Inflammatory macrophage (primary cell): ENCODE measurements at places on chromosomes 1 and 21.

GRCh38 chr1:61887931-61888564 is 145.8 kb downstream of the PATJ start:
- DNase-seq = no peak

DNA sequence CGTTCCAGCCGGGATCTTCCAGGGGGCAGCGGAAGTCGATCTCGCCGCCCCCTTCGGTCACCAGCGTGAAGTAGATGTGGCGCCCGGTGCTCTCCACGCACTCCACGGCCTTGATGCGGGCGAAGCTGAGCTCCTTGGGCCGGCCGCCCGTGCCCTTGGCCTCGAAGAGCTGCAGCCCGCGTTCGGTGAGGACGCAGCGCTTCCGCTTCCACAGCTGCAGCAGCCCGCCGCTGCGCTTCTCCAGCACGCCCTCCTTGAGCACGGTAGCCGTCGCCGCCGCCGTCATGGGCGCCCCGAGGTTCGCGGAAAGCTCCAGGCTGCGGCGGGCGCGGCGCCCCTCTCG is 516 bp downstream of the PHLDA3 start:
- DNase-seq = peak; percentile 69

- DNase-seq = no peak
These were observed 735.8 kb downstream of the LTN1 start for GRCh38 chr21:28256837-28257236.

DNA sequence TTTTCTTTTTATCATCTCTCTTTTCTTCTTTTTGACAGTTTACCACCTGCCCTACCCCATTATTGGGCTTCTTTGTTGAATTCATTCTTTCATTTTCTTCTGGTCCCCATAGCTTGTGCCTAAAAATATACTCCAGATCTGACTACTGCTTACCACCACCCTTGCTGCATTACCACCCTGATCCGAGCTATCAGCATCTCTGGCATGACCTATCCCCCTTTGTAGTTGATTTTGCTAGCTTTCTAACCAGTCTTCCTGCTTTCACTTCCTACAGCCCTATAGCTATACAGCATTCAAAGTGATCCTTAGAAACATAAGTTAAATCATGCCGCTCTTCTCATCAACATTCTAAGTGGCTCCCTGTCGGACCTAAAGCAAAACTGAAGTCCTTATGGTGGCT is 59.4 kb upstream of the MPC2 start:
- no peak for DNase-seq

- no peak for DNase-seq
These were observed 146.4 kb upstream of the COL11A1 start for GRCh38 chr1:103254691-103255090.

DNA sequence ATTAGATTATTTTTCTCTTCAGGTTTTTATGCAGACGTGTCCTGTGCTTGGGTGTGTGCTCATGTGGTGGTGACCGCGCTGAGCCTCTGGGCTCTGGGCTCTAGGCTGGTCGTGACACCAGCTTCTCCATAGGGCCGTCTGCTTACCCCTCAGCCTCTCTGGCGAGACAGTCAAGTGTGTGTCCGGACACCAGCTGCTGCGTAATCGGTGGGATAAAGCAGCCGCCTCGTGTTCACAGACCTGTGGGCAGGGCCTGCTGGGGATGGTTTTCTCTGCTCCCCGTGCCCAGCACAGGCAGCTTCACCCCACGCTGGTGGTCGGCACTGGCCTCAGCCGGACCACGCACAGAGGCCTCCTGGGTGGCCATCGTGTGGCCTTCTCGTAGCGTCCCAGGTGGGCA is 33.6 kb upstream of the DIP2A start:
- DNase-seq = peak; percentile 11

DNA sequence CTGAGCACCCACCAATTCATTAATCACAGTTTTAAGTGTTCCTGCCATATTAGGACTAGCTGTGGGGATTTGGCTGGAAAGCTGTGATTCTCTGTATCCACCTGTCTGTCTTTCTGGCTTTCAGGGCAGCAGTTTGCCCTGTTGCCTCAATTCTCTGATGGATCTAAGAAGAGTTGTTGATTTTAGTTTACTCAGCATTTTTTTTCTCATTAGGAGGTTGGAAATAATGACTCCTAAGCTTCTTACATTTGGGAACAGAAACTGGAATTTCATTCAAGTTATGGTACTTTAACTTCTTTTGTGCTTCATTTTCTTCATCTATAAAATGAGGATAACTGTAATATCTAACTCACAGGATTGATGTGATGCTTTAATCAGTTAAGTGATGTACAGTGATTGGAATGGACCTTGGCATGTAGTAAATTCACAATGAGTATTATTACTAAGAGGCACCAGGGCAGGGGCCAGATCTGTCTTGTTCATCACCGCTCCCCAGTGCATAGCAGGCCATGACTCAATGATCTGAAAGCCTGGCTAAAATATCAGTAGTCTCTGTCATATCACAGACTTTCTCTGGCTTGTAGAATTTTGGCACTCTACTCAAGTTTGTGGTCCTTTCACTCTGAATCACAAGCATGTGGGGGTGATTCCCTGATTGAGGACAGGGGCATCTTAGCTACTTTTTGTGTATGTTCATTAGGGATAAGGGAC is 51.4 kb upstream of the GREM2 start:
- no peak for DNase-seq

DNA sequence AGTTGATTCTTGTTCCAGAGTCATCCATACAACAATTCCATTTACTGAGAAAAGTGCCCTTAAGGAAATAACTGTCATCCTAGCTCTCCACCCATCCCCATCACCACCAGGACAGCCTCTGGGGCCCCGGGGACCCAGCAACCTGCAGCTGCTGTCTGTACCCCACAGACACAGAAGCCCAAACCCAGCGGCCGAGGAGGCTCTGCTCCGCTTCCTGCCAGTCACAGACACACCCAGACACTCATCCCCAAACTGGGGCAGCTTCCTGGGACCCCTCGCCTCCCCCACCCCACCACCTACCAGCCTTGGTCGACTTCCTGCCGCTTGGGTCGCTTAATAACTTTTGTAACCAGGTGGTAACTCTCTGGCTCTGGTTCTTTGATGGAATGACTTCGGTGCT is 121.6 kb upstream of the SLC25A33 start:
- DNase-seq = no peak

DNA sequence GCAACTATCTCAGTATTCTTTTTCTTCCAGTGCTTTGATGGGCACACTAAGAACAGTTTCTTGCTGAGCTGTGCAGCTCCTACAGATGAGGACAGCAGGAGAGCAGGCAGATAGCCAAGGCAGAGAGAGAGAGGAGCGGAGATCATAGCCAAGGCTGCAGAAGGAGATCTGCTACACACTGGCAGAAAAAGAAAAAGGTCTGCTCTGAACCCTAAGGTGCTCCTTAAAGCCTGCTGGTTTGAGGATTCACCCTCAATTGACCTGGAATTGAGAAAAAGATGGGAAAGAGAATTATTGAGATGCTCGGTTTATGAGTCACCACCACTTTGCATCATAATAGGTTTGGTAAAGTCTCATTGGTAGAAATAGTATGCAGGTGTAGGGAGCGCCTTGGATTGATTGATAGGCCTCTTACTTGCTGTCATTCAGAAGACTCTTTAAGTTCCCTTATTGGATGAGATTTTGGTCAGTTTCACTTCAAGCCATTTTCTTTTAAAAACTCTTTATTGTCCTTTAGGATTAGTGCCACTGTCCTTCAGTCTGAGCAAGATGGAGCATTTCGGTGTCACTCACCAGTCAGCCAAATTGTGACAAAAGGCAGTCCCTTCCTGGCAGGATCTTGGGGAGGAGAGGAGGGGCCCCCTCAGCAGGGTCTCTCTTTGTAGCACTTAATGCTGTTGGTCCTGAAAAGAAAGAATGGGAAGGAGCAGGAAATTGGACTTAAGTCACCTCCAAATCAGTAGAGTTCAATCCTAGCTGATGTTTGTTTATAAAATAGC is 685.0 kb downstream of the ADGRL2 start:
- no peak for DNase-seq

GRCh38 chr1:35546614-35547013 is 10.6 kb downstream of the KIAA0319L start:
- no peak for DNase-seq

DNA sequence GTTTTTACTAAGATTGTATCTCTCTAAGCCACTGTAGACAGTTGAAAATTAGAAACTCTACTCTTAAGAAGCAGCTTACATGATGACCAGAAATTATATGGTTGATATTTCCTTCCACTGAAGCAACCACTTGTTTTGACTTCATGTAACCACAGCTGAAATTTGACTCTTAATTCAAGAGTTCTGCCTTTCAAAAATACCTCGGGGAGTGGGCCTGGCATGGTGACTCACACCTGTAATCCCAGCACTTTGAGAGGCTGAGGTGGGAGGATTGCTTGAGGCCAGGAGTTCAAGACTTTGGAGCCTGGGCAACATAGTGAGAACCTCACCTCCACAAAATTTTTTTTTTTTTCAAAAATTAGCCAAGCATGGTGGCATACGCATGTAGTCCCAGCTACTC is 4.3 kb downstream of the AMPD1 start:
- DNase-seq = no peak

DNA sequence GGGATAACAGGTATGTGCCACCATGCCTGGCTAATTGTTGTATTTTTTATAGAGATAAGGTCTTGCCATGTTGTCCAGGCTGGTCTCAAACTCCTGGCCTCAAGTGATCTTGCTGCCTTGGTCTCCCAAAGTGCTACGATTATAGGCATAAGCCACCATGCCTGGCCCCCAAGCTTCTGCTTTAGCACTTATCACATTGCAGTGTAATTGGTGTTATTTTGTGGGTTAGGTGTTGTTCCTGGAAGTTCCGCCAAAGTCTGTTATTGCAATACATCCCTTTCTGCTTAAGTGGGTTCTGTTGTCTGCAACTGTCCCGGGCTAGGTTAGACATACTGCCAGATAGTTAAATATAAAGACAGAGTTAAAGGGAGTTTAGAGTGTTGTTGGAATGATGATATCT is 3.4 kb downstream of the ZCCHC17 start:
- DNase-seq = no peak

DNA sequence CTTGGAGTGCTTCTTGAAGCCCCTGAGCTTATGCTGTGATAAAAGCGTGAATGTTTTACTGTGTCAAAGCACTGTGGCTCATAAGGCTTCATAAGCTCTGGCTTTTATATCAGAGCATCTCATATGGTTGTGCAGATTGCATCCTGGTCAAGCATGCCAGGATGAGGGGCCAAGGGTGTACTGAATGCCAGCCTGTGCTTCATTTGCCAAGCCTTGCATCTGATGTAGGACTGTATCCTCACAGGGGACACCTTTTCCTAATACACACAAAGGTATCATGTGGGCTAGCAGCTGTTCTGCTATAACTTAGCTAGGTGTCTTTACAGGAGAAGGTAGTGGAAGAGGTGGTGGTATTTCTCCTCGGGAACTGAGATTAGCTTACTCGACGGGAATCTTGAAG is 134.7 kb downstream of the ST6GALNAC3 start:
- no peak for DNase-seq

DNA sequence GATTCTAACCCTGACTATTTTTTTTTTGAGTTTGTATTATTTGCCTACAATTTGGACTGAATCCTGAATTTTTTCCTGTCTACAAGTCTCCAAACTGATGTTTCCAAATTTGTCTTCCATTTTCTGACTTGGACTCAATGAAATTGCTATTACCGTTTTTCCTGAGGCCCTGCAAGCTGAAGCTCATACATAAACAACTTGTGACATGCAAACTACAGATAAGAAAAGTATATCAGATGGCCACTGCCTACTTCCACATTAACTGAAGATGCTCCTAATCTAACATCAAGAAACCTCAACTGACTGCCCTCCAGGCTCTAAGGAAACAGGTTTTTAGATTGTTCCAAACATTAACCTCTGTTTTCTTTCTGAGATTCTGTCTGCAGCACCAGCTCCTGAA is 51.1 kb upstream of the KLHDC7A start:
- DNase-seq = no peak

- DNase-seq = peak; percentile 26
These were observed 81.5 kb downstream of the ERG start for GRCh38 chr21:38416791-38417190.

- DNase-seq = no peak
These were observed 824 bp upstream of the KRTAP21-3 start for GRCh38 chr21:30719401-30719800.

- no peak for DNase-seq
These were observed 3.2 kb downstream of the NRDC start for GRCh38 chr1:51875291-51875772.

GRCh38 chr1:114780344-114781226 is at the start of gene SIKE1:
Gene SIKE1 (minus strand): TSS chr1:114780685. CDS start chr1:114780607, 78 bp downstream.
- DNase-seq = peak; percentile 86

GRCh38 chr1:210292231-210292871 is 36.4 kb upstream of the HHAT start:
- no peak for DNase-seq

- no peak for DNase-seq
These were observed 15.3 kb downstream of the KLHDC7A start for GRCh38 chr1:18496056-18496455.

DNA sequence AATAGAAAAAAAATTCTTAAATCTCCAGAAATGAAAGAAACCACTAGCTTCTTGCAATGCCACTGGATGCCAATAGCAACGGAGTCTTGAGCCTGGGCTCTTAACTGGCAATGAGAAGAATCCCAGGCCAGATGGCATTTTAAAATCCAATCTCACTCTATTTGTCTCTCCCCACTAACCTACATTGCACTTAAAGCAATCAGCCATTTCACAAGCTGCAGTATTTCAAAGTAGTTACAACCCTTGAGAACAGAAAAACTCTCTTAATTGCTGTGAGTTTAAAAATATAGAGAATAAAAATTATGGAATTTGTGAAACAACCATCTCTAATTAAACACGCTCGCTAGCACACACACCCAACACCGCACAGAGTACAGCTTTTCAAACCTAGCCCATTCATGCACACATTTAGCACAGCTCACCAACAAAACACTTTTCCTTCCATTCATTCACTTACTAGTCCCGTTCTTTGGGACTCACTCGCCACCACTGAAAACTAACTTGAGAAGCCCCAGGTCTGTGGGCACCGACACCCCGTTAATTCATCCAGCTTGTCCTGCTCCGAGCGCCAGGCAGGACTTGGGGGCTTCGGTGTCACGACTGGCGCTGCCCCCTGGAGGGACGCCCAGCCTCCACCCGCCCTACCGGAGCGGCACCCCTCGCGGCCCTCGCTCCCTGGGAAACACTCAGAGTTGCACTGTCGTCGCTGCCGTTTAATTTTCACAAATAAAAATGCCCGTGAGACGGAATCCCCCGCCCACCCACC is 1.0 kb downstream of the DDAH1 start:
- no peak for DNase-seq

DNA sequence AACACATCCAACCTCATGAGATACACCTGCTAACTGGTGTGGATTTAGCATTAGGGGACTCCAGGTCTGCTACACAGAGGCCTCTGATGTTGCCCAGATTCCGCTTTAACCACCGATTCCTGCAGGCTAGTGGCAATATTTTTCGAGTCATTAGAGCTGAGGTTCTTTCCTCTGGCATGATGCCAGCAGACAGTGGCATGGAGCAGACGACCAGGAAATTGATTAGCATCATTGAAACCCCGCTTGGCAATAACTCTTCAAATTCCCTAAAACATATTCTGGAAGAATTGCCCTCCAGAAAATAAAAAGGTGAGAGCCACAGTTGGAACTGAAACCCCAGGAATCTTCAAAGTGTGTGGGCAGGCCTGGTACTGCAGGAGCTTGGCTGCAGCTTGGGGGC is 28.4 kb upstream of the ETV3 start:
- DNase-seq = no peak
